ENCODE measurements at places on chromosomes 13 and 19.

GRCh38 chr19:23799321-23799720 lies 40.6 kb upstream of the ZNF681 start:
- DNase-seq = no peak

- DNase-seq = no peak
Observed at GRCh38 chr13:48682436-48682835, 28.7 kb downstream of the CYSLTR2 start.

- DNase-seq = no peak
Observed at GRCh38 chr13:98260357-98261164, 83.5 kb upstream of the RNF113B start.

- no peak for DNase-seq
Observed at GRCh38 chr19:39825531-39826076, 8.4 kb downstream of the DYRK1B start.

All from NCI-H1048 (cell line).